Fibroblast of the aortic adventitia (primary cell): ENCODE measurements at places on chromosomes 12 and 14. TPM values are rescaled to one million over a fixed set of nuclear protein-coding genes. Genes with fewer than 3 reads are reported as not detected.

HOXC4 gene
- 0.36 and 1.4 TPM in 2 replicates for total RNA-seq

OR6C2 gene
- total RNA-seq: not detected in 2 replicates

ZNF385A gene
- 0.99 and 1.6 TPM in 2 replicates for total RNA-seq

ATP2A2 gene
- total RNA-seq: 99.7 and 139 TPM in 2 replicates

RASSF9 gene
- total RNA-seq: 7.7 and 8.5 TPM in 2 replicates

CDH24 gene
- total RNA-seq: 2.4 and 3.7 TPM in 2 replicates

FOXG1 gene
- 0.63 TPM in 1 of 2 replicates, not detected in the other for total RNA-seq

NYNRIN gene
- 14.1 and 45.1 TPM in 2 replicates for total RNA-seq

FERMT2 gene
- 133 and 162 TPM in 2 replicates for total RNA-seq

SRSF9 gene
- 87.3 and 104 TPM in 2 replicates for total RNA-seq

COL2A1 gene
- total RNA-seq: not detected in 2 replicates

SLCO1C1 gene
- 0.09 and 0.25 TPM in 2 replicates for total RNA-seq

GLTP gene
- total RNA-seq: 15.8 and 55.1 TPM in 2 replicates

CPNE6 gene
- total RNA-seq: not detected in 2 replicates

SCN8A gene
- total RNA-seq: 7.9 and 17.2 TPM in 2 replicates

SNAPC1 gene
- total RNA-seq: 9.9 and 22.9 TPM in 2 replicates

SPTSSA gene
- 5.1 and 21.1 TPM in 2 replicates for total RNA-seq

BIN2 gene
- under 0.01 TPM in 1 of 2 replicates, not detected in the other for total RNA-seq

SPIC gene
- total RNA-seq: not detected in 2 replicates
